ENCODE measurements at places on chromosomes 12 and 14.
A peak's percentile ranks its signal among the peaks of the same experiment; 100 is the strongest.

- no peak for DNase-seq
These were observed 3.5 kb upstream of the SCNN1A start for GRCh38 chr12:6378709-6379472.

- DNase-seq: peak; percentile 73
These were observed 88.5 kb upstream of the NCOR2 start for GRCh38 chr12:124655698-124656516.

DNA sequence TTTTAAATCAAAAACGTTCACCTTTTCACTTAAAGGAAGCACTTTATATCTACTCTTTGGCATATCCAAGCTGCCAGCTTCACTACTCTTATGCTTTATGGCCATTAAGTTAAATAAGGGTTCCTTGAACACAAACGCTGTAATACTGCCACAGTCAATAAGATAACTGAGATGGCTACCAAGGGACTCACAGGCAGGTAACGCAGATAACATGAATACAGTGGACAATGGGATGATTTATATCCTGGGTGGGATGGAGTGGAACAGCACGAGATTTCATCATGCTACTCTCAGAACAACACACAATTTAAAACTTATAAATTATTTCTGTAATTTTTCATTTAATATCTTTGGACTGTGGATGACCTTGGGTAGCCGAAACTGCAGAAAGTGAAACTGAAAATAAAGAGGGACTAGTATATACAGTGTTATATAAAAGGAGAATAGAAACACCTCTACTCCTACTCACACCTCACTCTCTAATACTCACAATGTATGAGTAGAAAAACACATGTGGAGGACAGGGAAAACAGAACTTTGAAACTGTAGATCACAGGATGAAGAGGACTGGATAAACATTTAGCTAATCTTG is 367.3 kb downstream of the C12orf50 start:
- no peak for DNase-seq

DNA sequence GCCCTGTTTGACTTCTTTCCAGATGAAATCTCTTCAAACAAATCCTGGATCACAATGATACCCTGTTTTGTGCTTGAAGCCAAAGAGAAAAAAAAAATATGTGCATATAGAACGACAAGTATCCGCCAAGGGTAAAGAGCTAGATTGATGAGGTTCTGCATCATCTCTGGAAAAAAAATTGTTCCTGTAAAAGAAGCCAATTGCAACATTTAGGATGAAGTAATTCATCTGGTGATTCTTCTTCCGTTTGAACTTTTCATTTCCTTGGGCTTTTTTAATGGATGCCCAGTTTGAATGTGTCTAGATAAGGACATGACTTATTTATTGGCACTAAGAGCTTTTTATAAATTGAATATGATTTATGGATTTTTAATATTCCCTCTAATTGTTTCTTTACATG is 38.1 kb upstream of the NPAS3 start:
- no peak for DNase-seq

GRCh38 chr12:92175961-92176360 is 30.3 kb upstream of the BTG1 start:
- no peak for DNase-seq

DNA sequence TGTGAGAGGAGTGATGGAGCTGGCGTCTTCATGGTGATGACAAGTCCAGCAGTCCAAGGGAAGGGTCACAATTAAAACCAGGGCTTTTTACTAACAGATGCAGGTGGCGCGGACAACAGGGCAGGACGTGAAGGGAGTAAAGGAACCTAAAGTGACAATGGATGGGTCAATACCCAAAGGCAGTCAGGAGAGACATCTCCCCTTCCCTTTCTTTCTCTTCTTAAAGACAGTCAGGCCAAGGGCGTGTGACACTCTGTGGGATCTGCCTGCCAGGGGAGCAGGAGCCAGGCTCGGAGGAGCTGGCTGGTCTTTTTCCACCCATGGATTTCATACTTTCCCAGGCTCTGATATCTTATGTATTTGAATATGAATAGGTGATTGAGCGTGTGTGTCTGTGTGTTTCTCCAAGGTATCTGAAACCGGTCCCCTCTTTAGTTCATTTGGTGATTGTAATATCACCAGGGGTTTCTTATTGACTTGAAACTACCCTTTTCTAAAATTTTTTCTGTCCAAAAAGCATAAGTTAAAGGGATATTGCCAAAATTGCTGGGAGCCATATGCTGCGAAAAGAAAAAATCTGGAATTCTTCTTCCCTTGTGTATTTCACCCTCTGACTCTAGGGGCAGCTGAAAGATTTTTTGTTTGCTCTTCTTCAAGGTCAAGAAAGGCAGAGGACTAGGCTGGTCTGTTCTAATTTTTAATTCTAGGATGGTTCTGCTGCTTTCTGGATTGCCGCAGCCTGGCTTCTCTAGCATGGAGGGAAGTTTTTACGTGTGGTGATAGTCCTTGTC is 61.8 kb downstream of the FBXL14 start:
- DNase-seq: no peak

GRCh38 chr14:80718940-80719339 is 222.6 kb downstream of the CEP128 start:
- no peak for DNase-seq

DNA sequence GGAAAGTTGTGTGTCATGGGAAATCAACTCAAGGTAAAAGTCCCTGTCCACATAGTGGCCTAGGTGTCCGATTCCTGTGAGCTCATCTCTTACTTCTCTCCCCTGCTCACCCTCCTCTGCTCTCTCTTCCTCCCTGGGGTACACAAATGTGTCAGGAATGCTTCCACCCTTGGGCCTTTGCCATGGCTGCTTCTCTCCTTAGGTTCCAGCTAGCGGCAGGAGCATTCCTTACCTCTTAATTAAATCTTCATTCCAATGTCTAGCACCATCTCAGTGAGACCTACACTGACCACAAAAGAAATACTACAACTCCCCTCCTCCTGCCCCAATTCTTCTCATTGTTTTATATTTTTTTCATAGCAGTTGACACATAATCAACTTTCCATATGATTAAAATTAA is 298.6 kb downstream of the PDZRN4 start:
- no peak for DNase-seq

DNA sequence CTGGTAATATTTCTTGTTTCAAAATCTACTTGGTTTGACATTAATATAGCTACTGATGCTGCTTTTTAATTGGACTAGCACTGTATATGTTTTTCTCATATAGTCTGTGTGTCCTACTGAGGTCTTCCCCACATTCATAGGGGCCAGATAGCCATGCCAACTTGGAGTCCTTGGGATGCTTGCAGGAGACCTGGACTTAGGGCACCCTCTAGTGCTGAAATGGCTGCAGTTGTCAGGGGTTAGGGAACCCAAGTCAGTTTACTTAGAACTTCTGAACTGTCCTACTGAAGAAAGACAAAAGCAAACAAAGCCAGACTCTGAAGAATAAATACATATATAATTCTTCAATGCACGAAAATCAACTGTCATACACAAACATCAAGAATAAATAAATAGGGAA is 279.9 kb upstream of the SYT1 start:
- no peak for DNase-seq

DNA sequence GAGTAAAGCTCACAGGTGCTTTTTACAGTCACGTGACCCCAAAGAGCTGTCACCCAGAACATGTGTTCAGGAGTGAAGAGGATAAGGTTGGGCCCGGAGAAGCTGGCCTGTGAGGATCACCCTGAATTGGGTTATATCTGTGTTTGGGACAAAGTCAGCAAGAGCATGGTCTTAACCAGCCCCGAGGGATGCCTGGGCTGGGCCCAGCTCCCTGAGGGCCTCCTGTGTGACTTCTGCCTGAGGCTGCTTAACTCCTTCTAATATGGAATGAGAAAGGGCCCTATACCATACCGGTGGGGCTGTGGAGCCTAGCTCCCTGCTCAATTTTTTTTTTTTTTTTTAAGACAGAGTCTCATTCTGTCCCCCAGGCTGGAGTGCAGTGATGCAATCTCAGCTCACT is 2.5 kb downstream of the CDCA4 start:
- DNase-seq: no peak

DNA sequence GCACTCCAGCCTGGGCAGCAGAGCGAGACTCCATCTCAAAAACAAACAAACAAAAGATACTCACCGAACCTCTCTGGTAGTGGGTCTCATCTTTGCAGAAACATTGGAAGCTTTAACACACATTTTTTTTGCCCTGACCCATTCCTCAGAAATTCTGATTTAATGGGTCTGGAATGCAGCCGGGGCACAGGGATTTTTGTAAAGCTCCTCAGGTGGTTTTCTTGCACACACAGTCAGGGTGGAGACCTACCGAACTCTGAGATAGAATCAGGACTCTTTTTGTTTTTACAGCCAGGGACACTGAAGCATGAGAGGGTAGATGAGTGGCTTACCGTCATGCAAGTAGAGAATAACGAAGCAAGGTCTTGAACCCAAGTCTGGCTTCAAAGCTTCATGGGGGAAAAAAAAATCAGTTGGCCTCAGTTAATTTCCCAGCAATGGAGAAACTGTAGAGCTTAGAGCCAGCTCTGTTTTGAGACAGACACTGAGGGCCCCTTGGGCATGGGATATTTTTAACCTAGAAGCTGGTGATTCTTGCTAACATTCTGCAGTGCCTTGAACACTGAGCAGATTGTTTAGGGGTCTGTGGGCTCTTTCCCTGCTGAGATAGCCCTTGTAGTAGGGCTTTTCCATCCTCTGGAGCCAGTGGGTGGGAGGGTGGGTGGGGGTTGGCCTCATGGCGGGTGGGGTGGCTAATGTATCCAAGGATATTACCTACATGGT is 4.8 kb downstream of the RNU4-2 start:
- DNase-seq: no peak

DNA sequence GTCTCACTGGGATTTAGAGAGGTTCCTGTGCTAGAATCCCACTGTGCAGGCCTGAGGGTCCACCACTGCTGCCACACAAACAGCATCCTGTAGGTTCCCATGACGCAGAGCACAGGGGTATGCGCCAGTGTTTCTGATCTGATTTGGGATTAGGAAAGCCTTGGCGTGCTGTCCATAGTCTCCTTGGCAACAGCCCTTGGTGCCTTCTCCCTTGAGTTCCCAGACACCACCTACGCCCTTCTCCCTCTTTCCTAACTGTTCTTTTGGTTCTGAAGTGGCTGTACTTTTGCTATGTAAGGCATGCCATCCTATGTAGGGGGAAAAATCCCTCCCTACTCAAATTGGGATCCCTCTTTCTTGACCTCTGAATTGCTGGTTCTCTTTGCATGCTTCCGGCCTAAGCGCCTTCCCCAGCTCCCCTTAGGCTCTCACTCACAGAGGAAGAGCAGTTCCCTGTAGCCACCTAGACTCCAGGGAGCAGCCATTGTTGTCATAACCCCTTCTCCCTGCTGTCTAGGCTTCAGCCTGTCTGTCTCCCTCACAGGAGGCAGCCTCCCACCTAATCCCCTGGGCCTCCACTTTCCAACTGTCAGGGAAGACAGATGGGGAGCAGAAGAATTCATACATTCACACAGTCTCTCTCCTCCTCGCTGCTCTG is 14.8 kb upstream of the RIC8B start:
- no peak for DNase-seq

DNA sequence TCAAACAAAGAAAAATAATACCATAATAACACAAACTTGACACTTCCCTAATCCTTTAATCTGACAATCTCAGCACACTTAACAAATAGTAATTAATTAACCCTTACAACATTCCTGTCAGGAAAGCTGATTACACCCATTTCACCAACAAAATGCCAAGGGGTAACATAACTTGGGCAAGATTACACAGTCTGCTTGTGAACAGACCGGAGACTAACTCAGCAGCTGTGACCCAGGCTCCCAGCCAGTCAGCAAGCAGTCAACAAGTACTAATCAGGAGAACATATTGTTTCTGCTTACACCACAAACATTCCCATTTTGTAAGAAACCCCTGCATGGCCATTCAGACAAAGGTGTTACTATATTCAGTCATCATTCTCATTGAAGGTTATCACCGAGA is 592.5 kb upstream of the FLRT2 start:
- DNase-seq: no peak

- no peak for DNase-seq
These were observed 118.6 kb downstream of the LMNTD1 start for GRCh38 chr12:25434515-25434914.

- no peak for DNase-seq
These were observed 125.2 kb downstream of the PAPOLA start for GRCh38 chr14:96627386-96627785.

DNA sequence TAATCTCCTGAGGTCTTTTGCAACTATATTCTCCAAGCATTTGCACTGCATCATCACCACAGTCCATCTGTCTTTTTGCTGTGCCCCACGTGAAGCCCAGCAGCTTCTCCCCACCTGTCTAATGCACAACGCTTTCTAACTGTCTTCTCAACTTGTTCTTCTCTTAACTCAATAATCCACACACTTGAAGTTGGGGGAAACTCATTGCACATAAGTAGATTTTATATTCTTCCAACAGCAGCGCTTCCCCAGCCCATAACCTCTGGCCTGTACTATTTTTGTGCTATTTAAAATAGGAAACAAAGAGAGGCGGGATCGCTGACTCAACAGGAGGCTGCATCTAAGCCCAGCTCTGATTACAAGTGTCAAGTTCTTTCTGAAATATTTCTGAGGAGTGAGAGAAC is 226.7 kb downstream of the GXYLT1 start:
- DNase-seq: no peak

DNA sequence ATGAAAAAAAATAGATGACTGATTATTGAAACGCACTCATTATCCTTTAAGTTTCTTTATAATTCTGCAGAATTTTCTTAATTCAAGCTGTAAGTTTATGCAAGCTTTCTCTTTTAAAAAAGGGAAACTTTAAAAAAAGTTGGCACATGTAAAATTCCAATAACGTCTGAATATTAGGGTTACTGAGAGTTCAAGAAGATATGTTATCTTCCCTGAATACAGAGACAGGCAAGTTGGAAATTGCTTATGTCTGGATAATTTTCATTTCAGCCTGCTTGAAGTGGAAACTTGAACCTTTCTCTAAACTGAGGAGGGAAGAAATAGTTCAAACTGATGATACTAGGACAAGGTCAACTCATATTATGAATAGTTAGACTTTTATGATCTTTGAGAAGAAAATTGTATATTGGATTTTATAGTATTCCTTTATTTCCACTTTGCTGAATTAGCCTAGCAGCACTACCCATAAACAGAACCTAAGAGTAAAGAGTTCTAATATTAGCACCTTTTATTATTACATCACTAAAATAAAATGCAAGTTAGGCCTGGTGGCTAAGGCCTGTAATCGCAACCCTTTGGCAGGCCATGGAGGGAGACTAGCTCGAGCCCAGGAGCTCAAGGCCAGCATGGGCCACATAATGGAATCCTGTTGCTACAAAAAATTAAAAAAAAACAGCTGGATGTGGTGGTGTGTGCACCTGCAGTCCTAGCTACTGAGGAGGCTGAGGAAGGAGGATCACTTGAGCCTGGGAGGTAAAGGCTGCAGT is 288.0 kb downstream of the TRHDE start:
- DNase-seq: no peak
